A673 (cell line): ENCODE measurements at places on chromosomes 2 and 18. TPM values are rescaled to one million over a fixed set of nuclear protein-coding genes. Genes with fewer than 3 reads are reported as not detected.

GRCh38 chr2:64414736-64415435 is 39.1 kb upstream of the LGALSL start:
- DNase-seq: no peak

The CFC1B gene
- total RNA-seq: not detected in 2 replicates

- DNase-seq: no peak
Measured at GRCh38 chr2:105763076-105763475, 18.4 kb downstream of the NCK2 start.

DNA sequence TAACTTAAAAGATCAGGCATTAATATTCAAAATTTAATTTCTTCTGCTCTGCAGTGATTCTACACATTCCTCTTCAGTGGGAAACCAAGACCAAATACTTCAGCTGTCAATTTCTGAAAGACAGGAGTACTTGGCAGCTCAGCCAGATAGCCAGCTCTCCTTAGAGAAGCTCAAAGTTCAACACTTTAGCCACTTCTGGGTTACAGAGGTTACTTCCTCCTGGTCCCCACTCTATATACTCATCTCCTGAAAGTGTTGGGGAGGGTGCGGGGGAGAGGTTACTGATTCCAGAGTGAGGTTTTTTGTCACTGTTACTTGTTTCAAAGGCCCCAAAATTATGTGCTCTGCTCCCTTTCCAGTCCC is 4.1 kb downstream of the CYTIP start:
- DNase-seq: no peak

The NTSR2 gene
- not detected in 2 replicates for total RNA-seq

The ZNF804A gene
- total RNA-seq: 2.5 and 3.4 TPM in 2 replicates

The NRP2 gene
- total RNA-seq: 4.0 and 7.7 TPM in 2 replicates

The CTAGE1 gene
- total RNA-seq: not detected in 2 replicates

- no peak for DNase-seq
Measured at GRCh38 chr2:102284611-102285010, 26.8 kb upstream of the IL1RL1 start.
